ENCODE measurements at places on chromosomes 12 and 14. TPM values are rescaled to one million over a fixed set of nuclear protein-coding genes. Genes with fewer than 3 reads are reported as not detected.

- DNase-seq: no peak
These were observed 294.3 kb downstream of the APAF1 start for GRCh38 chr12:98939350-98939749.

GZMB gene
- 2.6 TPM for total RNA-seq

DNA sequence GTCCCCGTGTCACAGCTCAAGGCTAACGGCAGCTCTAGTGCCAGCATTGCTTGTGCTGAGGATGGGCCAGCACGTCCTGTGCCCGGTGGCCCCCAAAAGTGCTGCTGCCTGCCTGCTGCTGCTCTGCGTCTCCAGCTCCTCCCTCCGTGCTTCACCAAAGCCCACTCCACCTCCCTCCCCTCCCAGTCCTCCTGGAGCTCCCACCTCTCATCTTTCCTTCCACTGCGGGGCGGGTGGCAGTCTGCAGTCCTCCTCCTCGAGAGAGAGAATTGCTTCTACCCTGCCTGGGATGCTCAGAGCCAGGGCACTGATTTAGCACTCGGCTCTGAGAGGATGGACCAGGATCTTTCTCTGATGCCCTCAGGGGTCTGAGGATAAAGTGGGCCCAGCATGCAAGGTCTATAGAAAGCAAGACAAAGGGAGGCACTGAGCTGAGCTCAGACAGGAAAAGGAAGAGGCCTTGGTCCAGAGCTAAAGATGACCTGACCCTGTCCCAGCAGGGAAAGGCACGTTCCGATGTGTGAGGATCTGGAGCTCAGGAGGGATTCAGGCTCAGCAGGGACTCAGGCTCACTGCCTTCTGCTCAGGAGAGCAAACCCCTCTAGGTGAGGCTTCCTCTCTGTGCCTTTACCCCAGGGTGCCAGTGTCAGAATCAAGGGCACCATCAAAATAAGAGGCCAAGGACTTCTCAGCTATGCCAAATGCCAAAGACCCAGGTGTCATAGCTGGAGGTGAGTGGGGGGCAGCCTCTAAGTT is 113.1 kb upstream of the FKBP4 start:
- no peak for DNase-seq

CLMN gene
- 118 TPM for total RNA-seq

DNA sequence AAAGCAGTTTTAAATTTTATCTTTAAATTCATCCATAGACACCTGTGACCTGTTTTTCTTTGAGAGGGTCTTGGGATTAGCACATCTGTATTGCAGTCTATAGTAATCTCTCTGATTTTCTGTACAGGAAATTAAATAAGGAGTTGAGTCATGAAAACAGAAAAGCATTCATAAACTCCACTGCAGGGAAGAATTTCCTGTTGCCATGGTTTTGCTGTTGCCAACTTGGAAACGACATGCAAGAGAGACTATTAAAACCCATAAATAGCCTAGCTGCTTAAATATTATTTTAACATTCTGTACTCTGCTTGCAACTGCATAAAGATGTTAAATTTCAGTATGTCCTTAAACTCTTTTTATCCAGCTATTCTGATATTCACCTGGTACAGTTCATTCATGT is 281.0 kb upstream of the RGS6 start:
- DNase-seq: no peak

DNA sequence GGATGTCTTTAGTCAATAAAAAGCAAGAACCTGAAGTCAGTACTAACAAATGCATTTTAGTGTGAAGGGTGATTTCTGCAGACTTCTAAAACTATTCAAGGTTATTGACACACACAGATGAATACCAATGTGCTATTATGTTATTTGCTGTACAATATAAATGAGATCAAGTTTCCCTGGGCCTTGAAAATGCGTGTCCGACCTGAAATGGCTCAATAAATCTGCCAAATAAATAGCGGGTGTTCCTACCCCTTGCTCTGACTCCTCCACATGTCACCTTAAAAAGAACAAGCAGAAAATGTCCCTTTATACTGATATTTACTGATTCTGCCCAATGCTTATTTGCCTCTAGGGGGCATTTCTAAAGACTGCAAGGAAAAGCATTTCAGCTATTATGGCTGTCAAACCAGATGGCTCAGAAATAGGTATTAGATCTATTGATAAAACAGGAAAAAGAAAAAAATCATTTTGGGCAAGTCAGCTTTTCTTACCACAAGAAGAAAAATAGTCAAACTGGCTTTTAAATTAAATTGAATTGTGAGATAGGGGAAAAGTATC is 367.3 kb upstream of the KITLG start:
- DNase-seq: no peak

GRCh38 chr12:117113231-117113630 is 14.0 kb upstream of the TESC start:
- DNase-seq: no peak

TECPR2 gene
- total RNA-seq: 13.1 TPM

DNA sequence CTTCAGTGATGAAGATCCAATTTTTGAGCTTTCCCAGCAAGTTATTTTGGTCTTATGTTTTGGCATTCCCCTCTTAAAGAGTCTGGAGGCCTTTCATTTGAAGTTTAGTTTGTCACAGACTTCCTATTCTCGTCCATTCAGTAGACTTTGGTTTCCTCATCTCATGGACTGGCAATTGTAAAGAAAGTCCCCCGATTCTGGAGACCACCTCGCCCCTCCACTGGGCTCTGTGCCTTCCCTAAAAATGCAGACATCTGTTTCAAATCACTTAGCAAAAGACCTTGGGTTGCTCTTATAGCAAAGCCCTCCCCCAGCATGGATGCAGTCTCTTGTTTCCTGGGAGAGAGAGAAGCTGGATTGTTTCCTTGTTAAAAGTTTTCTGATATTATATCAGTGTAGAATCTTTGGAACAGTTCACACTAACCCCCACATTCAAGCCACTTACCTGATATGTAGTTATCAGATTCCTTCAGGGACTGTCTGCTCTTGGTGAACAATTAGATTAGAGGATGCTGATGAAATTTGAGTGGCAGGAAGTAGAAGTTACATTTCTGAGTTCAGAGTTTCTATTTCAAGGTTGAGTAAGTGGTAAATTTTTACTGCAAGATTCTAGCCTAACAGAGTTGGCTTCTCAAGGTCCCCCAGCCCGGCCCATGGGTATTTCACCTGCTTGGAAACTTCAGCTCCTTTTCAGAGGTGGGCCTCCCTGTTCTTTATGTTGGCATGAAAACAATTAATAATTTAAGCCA is 56.3 kb downstream of the PLXNC1 start:
- no peak for DNase-seq

DNA sequence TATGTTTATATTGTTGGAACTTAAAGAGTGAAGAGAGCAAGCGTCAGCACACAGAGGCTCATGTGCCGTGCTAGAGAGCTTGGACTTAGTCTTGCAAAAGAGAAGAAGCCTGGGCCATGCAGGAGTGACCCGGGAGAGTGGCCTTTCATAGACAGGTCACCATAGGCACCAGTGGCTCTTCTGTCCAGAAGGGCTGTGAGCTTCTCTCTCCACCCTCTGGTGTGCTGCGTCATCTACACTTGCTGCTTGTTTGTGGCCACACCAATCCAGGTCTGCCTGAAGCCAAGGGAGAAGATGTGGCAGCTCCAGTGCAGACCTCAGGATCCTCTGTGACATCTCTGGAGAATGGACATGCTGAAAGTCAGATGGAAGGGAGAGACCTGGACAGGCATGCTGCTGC is 74.4 kb downstream of the NTF3 start:
- no peak for DNase-seq

DBX2 gene
- not detected for total RNA-seq

CLEC4A gene
- 5.1 TPM for total RNA-seq

GRCh38 chr12:130613831-130614529 is 102.1 kb downstream of the RIMBP2 start:
- no peak for DNase-seq

GRCh38 chr12:3700861-3701260 is 52.0 kb downstream of the CRACR2A start:
- no peak for DNase-seq

DEPDC4 gene
- not detected for total RNA-seq

DNA sequence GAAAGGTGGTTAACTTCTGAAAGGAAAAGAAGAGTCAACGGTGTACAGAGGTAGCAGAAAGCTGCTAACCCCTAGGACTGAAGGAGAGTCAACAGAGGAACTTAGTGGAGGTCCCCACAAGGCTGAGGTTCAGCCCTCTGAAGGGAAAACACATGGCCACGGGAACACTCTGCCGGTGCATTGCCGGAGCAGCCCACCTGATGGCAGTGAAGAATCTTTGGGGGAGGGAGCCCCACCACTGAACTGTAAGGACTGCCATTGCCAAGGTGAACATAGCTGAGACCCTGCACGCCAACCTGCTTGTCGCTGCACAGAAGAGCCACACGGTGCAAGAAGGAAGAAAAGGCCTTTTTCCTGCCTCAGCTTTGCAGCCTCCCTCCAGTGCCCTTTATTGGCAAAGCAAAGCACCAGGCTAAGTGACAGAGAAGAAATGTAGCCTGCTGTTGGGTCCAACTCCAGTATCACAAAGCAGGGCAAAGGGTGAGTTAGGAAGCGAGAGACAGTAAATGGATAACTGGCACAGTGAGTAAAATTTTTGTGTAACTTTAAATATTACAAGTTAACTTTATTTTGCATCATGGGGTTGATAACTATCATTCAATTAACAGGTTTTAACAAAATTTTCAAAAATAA is 76.9 kb downstream of the LIN52 start:
- no peak for DNase-seq

DNA sequence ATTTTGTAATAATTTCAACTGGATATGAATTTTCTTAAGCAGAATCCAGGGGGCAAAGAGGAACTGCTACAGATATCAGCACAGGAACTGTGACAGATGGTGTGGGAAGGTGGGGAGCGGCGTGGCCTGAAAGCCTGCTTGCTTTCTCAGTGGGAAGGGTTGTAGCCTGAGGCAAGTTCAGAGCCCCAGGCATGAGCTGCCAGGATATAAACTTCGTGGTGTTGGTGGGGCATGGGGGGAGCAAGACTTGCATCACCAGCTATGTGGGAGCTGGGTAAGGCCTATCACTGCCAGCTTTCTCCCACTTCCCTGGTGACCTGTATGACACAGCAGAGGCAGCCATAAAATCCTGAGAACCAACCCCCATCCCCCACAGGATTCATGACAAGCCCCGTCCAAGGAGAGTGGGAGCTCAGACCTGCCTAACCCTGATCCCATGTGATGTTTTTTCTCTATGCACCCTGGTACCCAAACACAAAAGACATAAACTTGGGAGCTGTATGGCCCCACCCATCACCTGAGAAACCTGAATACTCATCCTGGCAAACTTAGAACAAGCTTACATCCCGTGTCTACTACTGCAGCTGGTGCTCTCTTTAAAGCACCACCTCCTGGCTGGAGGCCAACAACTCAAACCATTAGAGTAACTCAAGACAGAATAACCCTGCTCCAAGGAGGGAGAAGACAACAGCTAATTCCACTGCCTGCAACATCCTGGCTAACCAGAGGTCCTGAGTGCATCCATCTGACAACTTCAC is 16.5 kb downstream of the CLEC1A start:
- DNase-seq: no peak

POLE2 gene
- total RNA-seq: 9.2 TPM

DNA sequence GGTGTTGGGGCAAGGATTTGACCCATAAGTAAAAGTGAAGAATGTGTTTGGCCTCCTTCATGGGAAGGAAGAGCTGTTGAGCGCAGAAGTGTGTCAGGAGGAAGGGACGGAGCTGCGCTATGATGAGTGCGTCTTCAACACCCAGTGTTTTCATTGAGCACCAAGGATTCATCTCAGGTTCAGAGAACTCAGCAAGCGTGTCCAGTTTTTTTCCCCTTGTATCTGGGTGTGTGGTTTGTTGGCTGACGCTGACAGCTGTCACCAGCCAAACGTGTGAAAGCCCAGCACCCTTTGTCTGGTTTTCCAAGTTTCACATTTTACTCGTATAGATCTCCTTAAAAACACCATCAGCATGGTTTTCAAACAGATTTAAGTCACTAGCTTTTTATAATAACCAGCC is 12.3 kb downstream of the EP400 start:
- no peak for DNase-seq

- DNase-seq: no peak
These were observed 279.9 kb upstream of the TBX3 start for GRCh38 chr12:114963846-114964245.

CLEC4C gene
- total RNA-seq: not detected

- DNase-seq: no peak
These were observed 13.8 kb downstream of the CFAP251 start for GRCh38 chr12:121932176-121932536.

- no peak for DNase-seq
These were observed 35.1 kb upstream of the PPP2R5C start for GRCh38 chr14:101726295-101726953.

DHRS4 gene
- total RNA-seq: 54.9 TPM

DNA sequence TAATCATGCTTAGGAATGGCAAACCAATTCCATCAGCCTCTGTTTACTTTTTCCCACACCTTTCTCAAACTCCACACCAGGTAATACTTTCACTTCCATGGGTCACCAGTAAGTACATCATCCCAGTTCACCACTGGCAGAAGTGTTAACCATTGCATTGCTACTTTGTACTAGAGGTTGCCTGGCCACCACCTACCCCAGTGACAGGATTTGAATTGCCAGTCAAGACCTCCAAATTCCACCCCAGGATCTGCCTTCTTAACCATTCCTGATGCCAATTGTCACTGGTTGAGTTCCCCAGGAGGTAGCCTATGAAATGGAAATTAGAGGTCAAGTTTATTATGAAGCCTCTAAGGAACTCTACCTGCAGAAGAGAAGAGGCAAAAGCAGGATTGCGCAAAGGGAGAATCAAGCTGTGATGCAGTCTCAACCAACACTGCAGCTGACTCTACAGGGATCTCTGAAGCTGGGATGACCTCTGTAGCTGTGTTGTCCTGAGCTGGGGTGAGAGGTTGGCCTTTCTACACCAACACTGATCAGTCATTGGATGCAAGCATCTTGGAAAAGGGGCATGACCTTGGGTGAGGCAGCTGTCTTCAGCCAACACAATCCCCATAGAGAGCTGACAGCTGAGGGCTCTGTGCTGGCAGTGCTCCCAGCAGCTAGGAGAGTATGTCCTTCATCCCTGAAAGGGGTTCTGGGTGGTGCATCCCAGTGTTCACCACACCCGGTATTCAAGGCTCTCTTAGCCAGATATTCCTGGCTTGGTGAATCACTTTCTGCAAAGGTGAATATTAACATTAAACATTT is 37.0 kb upstream of the HMGA2 start:
- DNase-seq: no peak

- no peak for DNase-seq
These were observed 255.2 kb upstream of the SFSWAP start for GRCh38 chr12:131455581-131456110.

- DNase-seq: no peak
These were observed 6.7 kb upstream of the CACNA2D4 start for GRCh38 chr12:1924996-1925683.

- no peak for DNase-seq
These were observed 1241.4 kb upstream of the TMEM132C start for GRCh38 chr12:127025545-127025944.

- DNase-seq: no peak
These were observed 19.8 kb downstream of the PRPF40B start for GRCh38 chr12:49643135-49643534.

DNA sequence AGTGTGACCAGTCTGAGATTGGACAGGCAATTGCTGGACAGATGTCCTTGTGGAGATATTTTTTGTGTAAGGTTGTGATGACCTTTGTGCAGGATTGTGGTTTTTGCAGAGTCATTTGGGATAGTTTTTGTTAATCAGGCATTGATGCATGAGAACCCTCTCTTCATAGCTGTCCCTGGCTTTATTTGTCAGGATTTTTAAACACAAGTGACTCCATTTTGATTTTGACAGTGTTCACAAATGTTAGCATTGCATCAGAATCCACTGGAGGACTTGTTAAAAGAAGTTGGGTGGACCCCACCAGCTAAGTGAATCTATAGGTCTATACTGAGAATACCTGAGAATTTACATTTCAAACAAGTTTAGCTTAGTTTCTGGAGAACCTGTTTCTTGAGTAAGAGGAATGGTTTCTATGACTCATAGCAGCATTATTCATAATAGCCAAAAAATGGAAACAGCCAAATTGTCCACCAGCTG is 11.8 kb downstream of the FNTB start:
- DNase-seq: no peak

Measured in transverse colon (tissue), 4 donors.